Fibroblast of mammary gland (primary cell): ENCODE measurements at places on chromosomes 11 and 22.
A peak's percentile ranks its signal among the peaks of the same experiment; 100 is the strongest.

DNA sequence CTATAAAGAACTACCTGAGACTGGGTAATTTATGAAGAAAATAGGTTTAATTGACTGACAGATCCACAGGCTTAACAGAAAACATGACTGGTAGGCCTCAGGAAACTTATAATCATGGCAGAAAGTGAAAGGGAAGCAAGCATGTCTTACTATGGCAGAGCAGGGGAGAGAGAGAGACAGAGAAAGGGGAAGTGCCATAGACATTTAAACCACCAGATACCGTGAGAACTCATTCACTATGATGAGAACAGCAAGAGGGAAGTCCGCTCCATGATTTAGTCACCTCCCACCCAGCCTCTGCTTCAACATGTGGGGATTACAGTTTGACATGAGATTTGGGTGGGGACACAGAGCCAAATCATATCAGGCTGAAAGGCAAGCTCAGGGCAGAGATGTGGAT lies 327.1 kb upstream of the DDI1 start:
- DNase-seq, result no peak

DNA sequence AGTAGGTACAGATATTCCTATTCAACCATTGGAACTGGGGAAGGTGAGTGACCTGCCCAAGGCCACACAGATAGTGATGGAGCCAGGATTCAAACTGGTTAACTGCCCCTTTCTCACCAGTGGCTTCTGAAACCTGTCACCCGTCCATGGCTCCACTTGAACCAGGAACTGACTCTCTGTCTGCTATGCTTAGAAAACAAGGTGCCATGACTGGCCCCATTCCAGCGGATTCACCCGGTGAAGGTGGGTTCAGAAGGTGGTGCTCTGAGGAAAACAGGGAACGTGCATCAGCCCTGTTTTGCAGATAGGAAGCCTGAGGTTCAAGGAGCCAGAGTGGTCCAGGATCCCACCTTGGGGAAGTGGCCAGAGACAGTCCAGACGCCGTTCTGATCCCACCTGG lies 2.6 kb upstream of the PATZ1 start:
- DNase-seq, result no peak

GRCh38 chr22:39520226-39521105 lies at the start of gene ATF4:
Gene ATF4 (plus strand): TSS chr22:39520562. CDS start chr22:39521446, 884 bp downstream.
- DNase-seq, result peak; percentile 71

DNA sequence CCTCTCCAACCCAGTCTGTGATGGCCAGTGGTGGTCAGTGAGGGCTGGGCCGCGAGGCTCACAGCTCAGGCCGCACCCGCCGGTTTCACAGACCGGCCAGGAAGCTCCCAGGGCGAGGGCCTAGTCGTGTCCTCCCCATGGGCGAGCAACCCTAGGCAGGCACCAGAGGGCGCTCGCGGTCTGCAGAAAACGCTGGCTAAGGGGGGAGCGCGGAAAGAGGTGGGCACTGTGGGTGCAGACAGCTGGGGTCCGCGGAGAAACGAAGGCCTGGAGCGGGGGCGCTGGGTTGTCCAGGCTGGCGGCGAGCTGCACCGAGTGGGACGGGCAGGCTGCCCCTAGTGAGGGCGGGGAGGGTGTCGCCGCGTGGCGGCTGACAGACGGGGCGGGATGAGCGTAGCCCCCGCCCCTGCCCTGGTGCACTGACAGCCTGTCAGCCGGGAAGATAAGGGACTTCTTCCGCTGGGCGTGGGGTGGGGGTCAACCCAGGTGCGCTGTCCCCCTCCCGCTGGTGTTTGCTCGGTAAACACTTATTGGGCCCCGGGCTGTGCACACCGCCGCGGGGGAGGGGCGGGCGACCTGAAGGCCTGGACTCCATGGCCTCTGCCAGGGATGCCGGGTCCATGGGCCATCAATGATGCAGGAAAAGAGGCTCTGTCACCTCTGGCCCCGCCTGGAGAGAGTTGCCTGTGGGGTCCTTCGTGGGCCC lies 7.5 kb downstream of the GP1BB start:
- peak; percentile 71 for DNase-seq

- no peak for DNase-seq
Measured at GRCh38 chr11:8732324-8732670, 49.7 kb downstream of the RPL27A start.

- DNase-seq, result no peak
Measured at GRCh38 chr11:70099578-70100279, 21.6 kb downstream of the ANO1 start.

- peak; percentile 95 for DNase-seq
Measured at GRCh38 chr22:36439481-36440271, 41.8 kb downstream of the TXN2 start.

- no peak for DNase-seq
Measured at GRCh38 chr11:118923721-118924587, 1.8 kb downstream of the BCL9L start.
